ENCODE measurements at places on chromosomes 1 and 21.

GRCh38 chr1:117527566-117528102 is 78.2 kb upstream of the TENT5C start:
- no peak for DNase-seq

- no peak for DNase-seq
Observed at GRCh38 chr1:17434601-17435000, 4.9 kb downstream of the RCC2 start.

DNA sequence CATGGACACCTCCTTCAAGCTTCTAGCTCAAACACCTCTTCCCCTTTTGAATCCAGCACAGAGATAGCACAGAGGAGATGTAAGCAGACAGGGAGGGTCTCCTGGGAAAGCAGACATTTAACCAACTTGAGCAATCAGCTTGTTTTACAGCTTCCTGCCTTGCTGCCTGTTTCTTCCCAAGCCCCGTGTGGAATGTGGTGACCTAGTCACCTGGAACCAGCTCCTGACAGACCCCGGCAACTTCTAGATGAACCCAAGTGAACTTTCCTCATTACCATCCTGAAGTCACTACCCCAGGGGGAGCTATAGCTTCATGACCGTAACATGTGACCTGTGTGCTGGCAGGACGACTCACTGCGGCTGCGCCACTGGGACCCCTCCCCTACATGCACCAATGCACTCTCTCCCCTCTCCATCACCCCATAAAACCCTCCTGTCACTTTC is 24.1 kb upstream of the TTF2 start:
- no peak for DNase-seq

- DNase-seq, result no peak
Observed at GRCh38 chr1:177631770-177632169, 338.1 kb downstream of the SEC16B start.

DNA sequence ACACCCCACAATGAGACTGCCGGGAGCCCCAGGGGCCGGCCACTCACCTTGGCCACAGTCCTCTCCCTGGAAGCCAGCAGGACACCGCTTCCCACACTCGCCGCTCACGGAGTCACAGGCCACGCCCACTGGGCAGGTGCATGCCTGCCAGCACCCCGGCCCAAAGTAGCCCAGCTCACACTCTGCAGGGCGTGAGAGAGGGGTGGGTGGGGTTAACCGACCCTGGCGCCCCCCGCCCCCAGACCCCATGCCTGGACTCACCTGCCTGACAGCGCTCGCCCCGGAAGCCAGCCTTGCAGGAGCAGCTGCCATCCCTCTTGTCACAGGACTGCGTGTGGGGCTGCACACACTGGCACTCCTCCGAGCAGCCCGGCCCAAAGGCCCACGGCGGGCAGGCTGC is 50.7 kb downstream of the ARHGEF16 start:
- no peak for DNase-seq

- DNase-seq, result no peak
Observed at GRCh38 chr1:151401125-151401788, 1.9 kb downstream of the PSMB4 start.

DNA sequence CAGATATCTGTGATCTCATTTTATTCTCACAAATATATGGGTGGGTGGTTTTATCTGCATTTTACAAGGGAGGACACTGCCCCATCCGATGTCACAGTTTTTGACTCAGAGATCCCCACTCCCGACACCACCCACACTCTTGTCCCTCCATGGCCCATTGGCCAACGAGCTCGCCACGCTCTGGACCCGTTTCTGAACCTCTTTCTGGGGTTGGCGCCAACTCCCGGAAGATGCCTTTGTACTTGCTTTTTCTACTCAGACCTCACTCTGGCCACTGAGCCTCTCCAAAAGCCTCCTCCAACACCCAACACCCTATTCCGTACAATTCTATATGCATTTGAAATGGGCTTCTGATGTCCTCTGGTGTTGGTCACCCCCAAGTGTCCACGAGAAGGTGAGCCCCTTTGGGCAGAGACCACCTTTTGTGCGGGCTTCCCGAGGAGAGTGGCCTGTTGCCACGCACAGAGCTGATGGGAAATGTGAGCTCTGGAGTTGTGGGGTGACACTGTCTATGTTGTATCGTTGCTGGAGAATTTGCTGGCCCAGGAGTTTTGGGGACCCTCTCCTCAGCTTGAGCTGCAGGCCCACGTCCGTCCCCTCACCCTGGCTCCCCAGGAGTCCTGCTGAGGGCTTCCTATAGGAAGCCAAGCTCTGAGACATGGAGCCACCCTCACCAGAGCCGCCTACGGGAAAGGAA is 366.9 kb upstream of the VAMP3 start:
- no peak for DNase-seq

- peak; percentile 61 for DNase-seq
Observed at GRCh38 chr1:160085686-160086455, 4.5 kb downstream of the KCNJ9 start.

- no peak for DNase-seq
Observed at GRCh38 chr1:56436296-56436695, 143.1 kb downstream of the PLPP3 start.

GRCh38 chr1:167469280-167469965 is 48.9 kb downstream of the CD247 start:
- no peak for DNase-seq

- no peak for DNase-seq
Observed at GRCh38 chr1:163275222-163275621, 46.5 kb upstream of the NUF2 start.

GRCh38 chr1:103372866-103373265 is 152.6 kb upstream of the RNPC3 start:
- DNase-seq, result no peak

DNA sequence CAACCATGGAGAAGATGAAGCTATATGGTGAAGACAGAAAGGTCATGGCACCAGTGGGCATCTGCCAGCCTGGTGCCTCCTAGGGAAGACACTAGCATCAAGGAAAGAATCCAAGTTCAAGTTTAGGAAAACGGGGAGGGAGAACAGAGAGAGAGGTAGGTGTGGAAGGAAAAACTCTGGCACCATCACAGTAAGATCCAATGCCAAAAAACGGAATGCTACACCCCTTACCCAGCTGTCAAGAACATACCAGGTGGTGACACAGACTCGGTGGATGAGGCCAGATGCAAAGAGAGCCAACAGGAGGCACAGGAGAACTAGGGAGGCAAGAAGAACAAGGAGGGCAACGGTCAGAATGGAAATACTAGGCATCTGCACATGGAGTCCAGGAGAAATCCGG is 3.6 kb downstream of the KRTCAP2 start:
- DNase-seq, result no peak
